LHCN-M2 (cell line): ENCODE measurements at places on chromosomes 2 and 18.

GRCh38 chr2:119147776-119148715 lies 10.5 kb downstream of the C1QL2 start:
- no peak for DNase-seq

GRCh38 chr2:217261452-217261851 lies 401.6 kb upstream of the TNP1 start:
- DNase-seq = peak; percentile 74

GRCh38 chr2:206011795-206012194 lies 74.2 kb downstream of the INO80D start:
- peak; percentile 11 for DNase-seq

DNA sequence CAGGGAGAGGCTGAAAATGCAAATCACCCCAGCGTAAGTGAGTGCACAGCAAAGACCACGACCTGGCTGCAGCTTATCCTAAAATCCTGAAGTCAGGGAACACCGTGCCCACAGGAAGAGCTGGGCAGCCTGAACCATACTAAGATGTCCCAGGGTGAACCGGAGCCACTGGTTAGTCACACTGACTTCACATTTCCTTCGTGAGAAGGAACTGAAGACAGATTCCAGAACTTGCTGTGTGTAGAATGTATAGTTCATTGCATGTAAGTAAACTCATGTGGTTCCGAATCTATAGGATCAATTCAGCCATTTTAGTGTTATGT lies 84.6 kb upstream of the NDUFV2 start:
- peak; percentile 81 for DNase-seq

DNA sequence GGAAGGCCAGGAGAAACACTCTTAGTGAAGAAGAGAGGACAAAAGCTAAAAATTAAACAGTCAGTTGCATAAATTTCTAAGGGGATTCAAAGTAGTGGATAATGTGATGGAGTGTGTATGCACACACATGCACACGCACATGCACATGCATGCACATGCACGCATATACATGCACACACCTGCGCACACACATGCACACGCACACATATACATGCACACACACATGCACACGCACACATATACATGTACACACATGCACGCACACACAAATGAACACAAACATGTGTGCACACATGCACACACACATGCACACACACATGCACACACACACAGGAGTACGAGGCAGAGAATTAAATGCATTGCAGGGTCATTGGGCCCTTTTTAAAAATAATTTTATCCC lies 117.6 kb downstream of the DNER start:
- DNase-seq = no peak

DNA sequence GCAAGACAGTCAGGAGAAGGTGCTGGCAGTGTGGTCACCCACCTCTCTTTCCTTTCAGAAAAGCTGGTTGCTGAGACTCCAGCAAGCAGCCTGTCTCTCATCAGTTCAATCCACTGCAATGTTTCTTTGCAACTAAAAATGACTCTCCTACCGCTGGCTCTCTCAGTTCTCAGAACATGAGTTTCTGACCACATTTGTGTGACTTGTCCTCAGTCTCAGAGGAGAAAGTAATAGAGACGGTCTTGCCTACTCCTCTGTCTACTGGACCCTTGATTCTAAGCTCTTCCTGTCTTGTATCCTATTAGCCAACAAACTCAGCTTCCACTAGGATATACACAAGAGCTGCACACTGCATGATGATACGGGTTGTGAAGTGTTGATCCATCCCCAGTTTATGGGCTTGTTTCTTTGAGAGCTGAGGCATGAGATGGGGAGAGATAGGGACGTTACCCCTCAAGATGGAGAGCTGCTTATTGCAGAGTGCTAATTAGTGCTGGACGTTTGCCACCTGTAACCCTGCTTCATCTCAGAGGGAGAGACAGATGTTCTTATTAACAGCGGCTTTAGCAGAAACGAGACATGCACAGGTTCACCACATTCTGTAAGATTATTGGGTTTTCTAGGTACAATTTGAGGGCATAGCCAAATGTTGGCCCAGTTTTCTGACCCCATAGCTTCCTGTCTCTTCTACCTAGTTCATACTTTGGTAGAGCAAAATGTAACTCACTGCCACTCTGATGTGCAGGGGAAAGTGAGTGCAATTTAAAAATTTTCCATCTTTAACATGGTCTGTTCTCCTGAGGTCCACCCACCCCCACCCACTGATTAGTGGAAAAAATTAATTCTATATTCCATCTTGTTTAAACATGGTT lies 32.4 kb upstream of the YWHAQ start:
- DNase-seq = no peak

GRCh38 chr2:138071720-138072719 lies 107.7 kb downstream of the HNMT start:
- DNase-seq = peak; percentile 99

GRCh38 chr18:48605408-48605845 lies 66.6 kb downstream of the CTIF start:
- DNase-seq = peak; percentile 28

DNA sequence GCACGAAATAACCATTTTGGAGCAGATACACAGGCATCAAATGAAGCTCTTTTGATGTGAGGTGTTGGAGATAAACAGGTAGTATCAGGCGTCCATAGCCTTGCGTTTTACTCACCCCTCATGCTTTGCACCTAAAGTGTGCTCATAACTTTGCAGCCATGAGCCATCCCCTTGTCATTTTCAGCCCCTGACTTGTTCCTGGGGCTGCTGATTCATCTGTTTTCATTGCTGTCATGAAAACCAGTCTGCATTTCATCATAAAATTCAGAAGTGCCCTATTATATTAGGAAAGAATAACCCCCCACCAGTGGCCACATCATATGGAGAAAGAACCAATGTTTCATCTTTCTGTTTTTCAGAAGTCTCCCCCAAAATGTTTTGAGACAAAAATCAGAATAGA lies 329.7 kb upstream of the NRP2 start:
- DNase-seq = peak; percentile 49

GRCh38 chr2:69238449-69239031 lies 148.5 kb downstream of the GFPT1 start:
- DNase-seq = peak; percentile 80

GRCh38 chr2:8391584-8391983 lies 290.3 kb upstream of the ID2 start:
- no peak for DNase-seq

DNA sequence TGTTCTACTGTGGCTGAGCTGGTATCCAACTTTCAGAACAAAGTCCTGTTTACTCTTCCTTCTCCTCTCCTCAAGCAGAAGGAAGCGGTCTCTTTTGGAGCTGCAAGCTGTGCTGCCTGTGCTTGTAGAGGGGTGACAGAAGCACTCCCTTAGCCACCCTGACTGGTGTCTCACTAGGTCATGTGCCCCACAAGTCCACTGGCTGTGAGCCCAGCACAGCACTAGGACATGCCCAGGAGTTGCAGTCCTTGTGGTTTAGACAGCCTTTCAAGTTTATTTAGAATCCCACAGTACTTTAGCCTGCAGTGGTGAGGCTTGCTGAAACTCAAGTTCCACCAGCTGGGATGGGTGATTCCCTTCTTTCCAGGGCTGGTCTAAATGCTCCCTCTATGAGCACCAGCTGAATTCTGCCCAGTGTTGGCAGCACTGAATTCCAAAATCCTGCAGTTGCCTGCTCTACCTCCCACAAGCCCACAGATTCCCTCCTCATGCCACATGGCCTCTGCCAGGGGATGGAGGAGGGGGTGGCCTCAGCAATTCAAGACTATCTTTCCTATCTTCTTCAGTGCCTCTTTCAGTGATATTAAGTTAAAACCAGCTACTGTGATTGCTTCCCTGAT lies 61.2 kb downstream of the CCDC85A start:
- DNase-seq = peak; percentile 58

DNA sequence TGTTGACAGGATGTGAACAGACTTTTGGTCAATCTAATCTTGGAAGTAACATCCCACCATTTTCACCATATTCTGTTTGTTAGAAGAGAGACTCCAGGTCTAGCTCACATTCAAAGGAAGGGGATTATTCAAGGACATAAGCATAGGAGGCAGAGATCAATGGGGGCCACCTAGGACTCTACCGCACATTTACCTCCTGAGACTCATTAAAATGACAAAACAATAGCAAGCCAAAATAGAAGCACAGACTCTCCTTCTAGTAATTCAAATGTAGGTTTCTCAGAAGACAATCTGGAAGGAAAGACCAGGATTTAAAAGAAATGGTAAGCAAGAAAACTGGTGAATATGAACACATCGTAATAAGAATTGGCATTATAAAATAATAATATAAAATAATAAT lies 156.4 kb upstream of the KYNU start:
- no peak for DNase-seq

DNA sequence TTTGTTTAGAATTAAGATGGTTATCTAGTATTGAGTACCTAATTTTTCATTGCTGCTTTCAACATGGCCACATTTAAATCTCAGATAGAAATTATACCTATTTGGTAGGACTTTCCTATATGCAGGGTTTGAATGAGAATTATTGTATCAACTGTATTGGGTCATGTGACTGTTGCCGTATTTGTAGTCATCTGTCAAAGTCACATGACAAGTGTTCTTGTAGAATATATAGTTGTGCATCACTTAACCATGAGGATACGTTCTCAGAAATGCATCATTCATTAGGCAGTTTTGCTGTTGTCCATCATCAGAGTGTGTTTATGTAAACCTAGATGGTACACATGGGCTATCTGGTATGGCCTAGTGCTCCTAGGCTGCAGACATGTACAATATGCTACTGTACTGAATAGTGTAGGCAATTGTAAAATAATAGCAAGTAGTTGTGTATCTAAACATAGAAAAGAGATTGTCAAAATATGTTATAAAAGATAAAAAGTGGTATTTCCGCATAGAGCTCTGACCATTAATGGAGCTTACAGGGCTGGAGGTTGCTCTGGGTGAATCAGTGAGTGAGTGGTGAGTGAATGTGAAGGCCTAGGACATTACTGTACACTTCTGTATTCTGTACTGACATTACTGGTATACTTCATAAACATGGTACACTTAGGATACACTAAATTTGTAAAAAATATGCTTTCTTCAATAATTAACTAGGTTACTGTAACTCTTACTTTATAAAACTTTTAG lies 123.7 kb downstream of the MAP4K4 start:
- DNase-seq = no peak

DNA sequence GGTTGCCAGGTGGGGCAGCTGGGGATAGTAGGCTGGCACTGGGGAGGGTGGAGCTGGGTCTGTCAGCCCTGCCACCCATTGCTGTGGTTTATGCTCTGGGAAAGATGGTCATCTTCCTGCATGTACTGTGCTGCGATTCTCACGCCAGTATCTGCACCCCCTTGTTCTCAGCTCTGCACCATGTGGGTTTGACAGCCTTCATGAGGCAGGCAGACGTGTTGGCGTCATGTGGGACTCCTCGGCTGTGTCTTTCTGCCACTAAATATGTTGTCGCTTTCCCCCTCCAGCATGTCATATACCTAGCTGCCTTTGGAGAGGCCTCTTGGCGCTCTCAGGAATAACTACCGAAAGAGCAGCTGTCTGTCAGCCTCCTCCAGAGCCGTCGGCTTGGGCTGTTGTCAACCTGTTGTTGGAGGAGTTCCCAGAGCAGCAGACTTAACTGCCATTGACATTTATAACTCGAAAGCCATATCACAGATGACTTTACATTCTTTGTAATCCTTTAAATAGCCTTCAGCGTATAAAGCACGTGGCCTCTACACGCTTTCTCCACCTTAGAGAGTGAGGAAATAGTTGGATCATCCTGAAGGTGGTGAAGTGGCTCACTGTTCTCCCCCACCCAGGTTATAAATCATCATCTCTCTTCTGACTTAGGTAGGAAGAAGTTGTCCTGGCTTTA lies 80.4 kb upstream of the MGAT5 start:
- no peak for DNase-seq
